Breast epithelium (tissue), 4 donors: ENCODE measurements at places on chromosomes 3 and 15. TPM values are rescaled to one million over a fixed set of nuclear protein-coding genes. Genes with fewer than 3 reads are reported as not detected.

Gene CPEB1
- 6.9 TPM for total RNA-seq

GRCh38 chr3:14248849-14249523, 70.4 kb downstream of the LSM3 start:
- no peak for DNase-seq

Gene ADPRH
- 5.9 TPM for total RNA-seq

DNA sequence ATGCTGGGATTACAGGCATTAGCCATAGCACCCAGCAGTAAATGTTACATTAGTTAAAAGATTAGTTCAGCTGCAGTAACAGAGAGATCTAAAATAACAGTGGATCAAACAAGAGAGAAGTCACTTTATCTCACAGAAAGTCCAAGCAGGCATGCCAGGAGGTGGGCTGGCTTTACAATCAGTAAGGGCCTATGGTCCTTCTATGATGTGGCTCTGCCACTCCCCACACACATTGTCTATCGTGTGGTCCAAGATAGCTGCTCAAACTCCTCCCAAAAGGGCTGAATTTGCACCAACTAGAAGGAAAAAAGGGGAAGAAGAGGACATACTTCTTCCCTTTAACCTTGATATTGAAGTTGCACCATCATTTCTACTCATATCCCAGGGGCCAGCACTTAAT, 4.6 kb upstream of the RUVBL1 start:
- DNase-seq, result no peak

DNA sequence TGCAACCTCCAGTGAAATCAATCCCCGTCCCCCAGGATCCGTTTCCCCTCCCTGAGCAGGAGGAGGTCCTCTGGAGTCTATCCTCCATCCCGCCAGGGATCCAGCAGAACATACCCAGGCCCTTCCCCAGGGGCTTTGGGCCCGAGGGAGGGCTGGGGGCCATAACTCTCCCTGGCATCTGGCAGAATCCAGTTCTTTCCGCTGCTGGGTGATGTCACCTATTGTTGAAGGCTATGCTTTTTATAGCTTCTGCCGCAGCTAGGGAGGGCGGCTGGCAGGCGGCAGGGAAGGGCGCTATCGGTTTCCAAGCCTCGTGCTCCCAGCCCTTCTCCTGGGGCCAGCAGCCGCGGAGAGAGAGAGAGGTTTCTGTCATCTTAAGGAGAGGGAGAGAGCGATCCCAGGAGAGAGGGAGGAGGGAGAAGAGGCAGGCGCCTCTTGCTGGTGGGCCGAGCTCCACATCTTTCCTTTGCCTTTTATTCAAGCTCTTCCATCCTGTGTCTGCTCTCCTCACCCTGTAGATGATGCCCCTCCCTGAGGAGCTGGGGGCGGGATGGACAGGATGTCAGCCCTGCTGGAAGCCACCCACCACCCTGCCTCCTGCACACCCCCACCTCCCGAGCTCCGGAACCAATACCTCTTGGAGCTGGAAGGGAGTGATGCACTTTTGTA, 120.1 kb downstream of the ANP32A start:
- no peak for DNase-seq

- DNase-seq, result no peak
These were observed 35.3 kb upstream of the MINAR1 start for GRCh38 chr15:79396850-79397249.

- no peak for DNase-seq
These were observed 304.8 kb downstream of the CTNNB1 start for GRCh38 chr3:41503998-41504623.

GRCh38 chr3:78804251-78805037, 963.4 kb downstream of the ROBO1 start:
- DNase-seq, result no peak

DNA sequence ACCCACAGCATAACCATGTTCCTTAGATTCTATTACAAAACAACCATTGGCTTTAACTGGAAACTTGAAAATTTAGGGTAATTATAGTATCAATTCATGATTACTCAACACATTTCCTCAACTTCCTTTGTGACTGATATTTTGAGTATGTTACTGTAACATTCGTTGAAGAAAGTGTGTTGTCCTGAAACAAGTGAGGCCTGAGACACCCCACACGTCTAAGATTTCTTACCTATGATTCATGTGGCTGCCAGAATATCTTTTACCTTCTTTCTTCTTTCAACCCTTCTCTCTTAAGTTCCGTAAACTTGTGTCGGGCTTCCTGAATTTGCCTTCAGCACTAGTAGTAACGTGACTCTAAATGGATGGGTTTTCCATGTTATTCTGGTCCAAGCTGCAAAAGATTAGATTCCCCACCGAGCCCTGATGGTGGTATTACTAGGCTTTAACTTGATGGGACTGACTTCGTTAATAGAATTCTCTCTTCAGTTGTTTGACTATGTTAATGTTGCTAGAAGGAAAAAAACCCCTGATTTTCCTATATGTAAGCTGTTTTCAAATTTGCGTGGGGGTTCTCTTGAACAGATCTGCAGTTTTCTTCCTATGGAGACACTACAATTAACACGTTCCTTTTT, 296.0 kb upstream of the ICE2 start:
- no peak for DNase-seq

Gene SLC6A1
- 0.32 TPM for total RNA-seq

- no peak for DNase-seq
These were observed 2.9 kb downstream of the TMOD2 start for GRCh38 chr15:51754267-51754666.

- DNase-seq, result no peak
These were observed 20.6 kb upstream of the LCTL start for GRCh38 chr15:66586155-66586976.

- DNase-seq, result no peak
These were observed 29.4 kb downstream of the STARD5 start for GRCh38 chr15:81294516-81294880.

Gene CFAP91
- total RNA-seq, result 4.3 TPM

Gene TMEM45A
- 20.9 TPM for total RNA-seq

GRCh38 chr15:58393241-58393662, 38.5 kb upstream of the LIPC start:
- DNase-seq, result no peak

- DNase-seq, result no peak
These were observed 199.8 kb downstream of the GAP43 start for GRCh38 chr3:115823083-115823482.

GRCh38 chr3:189903562-189904250, 217.0 kb downstream of the P3H2 start:
- DNase-seq, result no peak

GRCh38 chr3:197956626-197956988, 3.4 kb upstream of the LMLN start:
- DNase-seq, result no peak

DNA sequence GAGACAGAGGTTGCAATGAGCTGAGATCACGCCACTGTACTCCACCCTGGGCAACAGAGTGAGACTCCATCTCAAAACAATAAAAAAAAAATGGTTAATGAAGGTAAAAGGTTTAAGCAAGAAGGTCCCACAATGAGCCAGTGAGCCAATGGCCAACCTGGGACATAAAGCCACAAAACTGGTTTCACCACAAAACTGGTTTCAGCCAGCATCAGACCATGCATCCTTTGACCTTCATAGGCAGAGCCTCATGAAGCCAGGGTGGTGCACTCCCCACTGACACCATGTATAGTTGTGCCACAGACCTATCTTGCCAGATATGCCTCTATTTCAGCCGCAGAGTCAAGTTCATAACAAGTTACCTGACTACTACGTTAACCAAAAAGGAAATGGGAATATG, 41.9 kb downstream of the SCAP start:
- no peak for DNase-seq

Gene CATSPER2
- 10.2 TPM for total RNA-seq

Gene ITIH1
- 0.33 TPM for total RNA-seq

Gene RNU5B-1
- total RNA-seq, result not detected

DNA sequence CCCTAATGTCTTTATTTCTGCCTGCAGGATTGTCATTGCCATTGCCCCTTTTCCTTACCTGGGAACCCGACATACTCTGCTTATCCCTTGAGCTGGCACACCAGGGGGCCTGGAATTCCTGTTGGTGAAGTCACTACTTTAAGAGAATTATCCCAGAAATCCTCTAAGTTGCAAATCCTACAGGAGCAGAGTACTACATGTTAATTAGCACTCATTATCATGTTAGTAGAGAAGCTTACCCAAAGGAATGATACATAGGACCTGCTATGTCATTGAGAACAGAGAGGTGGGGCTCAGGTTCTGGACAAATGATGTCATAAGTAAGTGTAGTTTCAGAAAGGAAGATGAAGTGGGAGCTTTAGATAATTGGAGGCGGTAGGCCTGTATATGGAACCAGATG, 27.4 kb downstream of the SCG5 start:
- DNase-seq, result no peak

GRCh38 chr3:100880072-100880471, 113.1 kb downstream of the ABI3BP start:
- no peak for DNase-seq

- peak; percentile 15 for DNase-seq
These were observed 3.0 kb upstream of the CYP11A1 start for GRCh38 chr15:74370471-74370870.

Gene NUSAP1
- 6.9 TPM for total RNA-seq

DNA sequence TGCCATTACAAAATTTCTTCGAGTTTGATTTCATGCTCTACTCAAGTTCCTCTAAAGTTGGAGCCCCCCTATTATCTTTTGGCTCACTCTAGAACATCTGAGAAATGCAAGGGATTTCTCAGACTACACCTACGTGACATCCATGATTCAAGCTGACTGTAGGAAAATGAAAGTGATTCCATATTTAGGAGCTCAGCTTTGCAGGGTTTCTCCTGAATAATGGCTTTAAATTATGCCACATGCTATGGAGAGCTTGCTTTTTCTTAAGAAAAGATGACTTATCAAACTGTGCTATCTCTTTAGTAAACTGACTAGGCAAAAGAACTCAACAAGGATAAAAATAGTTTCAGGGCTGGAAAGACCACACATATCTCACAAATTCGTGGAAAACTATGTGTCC, 292.1 kb downstream of the LSAMP start:
- no peak for DNase-seq

Gene HLTF
- 14.7 TPM for total RNA-seq

Gene LDHAL6B
- total RNA-seq, result not detected

GRCh38 chr3:153209596-153209995, 47.6 kb downstream of the RAP2B start:
- no peak for DNase-seq

- no peak for DNase-seq
These were observed 277.5 kb downstream of the TIGIT start for GRCh38 chr3:114571363-114571762.

Gene ARGFX
- total RNA-seq, result not detected

DNA sequence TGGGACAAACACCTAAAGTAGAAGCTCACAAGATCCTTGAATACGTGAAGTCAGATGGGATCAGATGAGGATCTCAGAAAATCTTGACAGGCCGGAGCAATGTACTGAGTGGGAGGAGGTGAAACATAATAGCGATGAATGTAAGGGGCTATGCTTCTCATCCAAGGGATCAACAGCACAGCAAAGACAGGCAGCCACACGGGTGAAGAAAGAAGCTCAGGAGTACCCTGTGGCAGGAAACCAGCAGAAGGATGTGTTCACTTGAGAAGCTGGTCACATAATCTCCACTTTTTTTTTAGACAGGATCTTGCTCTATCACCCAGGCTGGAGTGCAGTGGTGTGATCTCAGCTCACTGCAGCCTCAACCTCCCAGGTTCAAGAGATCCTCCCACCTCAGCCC, 92.4 kb downstream of the MEGF11 start:
- DNase-seq, result no peak

GRCh38 chr15:26382444-26383072, 390.3 kb downstream of the GABRB3 start:
- DNase-seq, result no peak

Gene C3orf52
- 8.5 TPM for total RNA-seq

DNA sequence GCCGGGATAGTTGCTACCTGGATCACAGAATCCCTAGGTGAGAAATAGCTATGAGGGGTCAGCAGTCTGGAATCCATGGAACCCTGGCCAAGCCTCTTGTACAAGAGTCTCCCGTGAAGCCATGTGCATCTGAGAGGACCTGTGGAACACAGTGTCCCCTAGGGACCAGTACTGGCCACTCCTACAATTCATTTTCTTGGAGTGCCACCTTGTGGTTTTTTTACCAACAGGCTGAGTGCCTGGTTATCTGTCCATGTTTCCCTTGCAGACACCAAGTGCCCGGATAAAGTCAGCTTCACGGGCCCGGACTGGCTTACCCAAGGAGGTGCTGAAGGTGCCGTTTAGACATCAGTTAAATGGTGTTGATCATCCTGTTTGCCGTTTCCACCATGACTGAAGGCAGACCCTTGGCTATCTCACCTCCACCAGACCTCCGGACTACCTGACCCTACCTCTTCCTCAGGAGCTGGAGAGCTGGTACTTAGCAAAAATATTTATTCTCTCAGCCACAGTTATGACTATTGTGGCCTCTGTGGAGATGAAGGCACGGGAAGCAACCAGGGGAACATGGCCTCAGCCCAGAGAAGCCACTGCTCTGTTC, 93.9 kb downstream of the RBPMS2 start:
- DNase-seq, result no peak

GRCh38 chr3:76044601-76045600, 259.6 kb upstream of the ZNF717 start:
- DNase-seq, result no peak

Gene SLC28A1
- not detected for total RNA-seq

Gene SPINK8
- total RNA-seq, result not detected

DNA sequence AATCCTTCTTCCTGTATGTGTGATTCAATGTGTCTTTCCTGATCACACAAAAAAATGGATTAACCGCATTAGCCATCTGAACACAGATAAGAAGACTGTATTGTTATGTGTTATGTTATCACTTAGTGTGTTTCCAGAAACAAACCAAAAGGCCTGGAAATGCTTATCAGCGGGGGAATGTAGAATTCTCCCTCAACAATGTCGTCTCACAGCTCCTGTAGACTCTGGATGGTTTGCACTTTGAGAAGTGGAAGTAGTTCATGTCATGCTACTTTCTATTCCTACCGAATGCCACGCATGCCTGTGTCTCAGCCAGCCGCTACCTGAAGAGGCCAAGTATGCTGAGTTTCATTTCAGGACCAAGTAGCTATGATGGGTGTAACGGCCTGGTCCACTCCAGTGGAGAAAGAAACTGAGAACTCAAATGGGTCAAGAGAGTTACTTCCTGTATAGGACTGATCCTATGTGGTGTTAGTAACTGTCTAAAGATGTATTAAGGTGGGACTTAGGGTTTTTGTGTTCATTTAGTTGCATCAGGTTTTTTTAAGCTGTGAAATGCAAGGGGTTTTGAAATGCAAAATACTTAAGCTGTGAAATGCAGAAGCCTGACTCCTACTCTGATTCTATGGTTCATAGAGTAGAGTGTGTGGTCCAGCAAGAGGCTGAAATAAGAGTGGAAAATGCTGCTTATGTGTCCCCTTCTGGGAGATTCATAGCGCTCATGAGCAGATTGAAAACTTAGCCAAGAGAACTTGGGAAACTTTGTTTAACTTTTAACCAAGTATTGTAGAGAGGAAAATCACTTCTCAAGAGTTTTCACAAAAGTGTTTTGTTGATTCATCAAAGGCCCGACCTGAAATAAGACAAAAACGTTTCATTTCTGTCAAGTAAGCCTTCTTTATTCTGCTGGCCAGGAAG, 118.5 kb upstream of the LMOD3 start:
- no peak for DNase-seq

- no peak for DNase-seq
These were observed 36.8 kb downstream of the CA12 start for GRCh38 chr15:63344731-63345390.

Gene COL7A1
- total RNA-seq, result 0.48 TPM
